ENCODE measurements at places on chromosomes 4 and X. TPM values are rescaled to one million over a fixed set of nuclear protein-coding genes. Genes with fewer than 3 reads are reported as not detected.

Gene ACSL1
- 13.1 TPM for total RNA-seq

Gene PRKG2
- 0.63 TPM for total RNA-seq

Gene USP27X
- total RNA-seq, result 1.0 TPM

- H3K36me3 ChIP-seq, result peaks cover 38% of the 10 kb centered on the region
- no peak overlapping the region for H3K4me3 ChIP-seq
- DNase-seq, result no peak
- H3K27ac ChIP-seq, result no peak overlapping the region
- H3K27me3 ChIP-seq, result no peaks in the 10 kb centered on the region
Measured at GRCh38 chr4:184446132-184446658, 28.2 kb downstream of the IRF2 start.

DNA sequence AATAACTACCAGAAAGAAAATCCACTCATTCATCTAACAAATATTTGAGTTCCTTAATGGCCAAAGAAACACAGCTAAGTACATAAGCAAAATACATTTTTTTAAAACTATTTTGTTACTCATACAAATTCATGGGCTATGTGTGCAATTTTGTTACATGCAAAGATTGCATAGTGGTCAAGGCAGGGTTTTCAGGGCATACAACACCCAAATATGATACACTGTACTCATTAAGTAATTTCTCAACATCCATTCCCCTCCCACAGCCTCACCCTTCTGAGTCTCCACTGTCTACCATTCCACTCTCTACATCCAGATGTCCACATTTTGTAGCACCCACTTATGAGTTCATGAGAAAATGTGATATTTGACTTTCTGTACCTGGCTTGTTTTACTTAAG is 58.2 kb downstream of the BRWD3 start:
- no peak overlapping the region for H3K27ac ChIP-seq
- H3K36me3 ChIP-seq, result peaks cover 46% of the 10 kb centered on the region
- H3K27me3 ChIP-seq, result no peaks in the 10 kb centered on the region
- H3K4me3 ChIP-seq, result no peak overlapping the region
- peaks cover 18% of the 10 kb centered on the region for H3K4me1 ChIP-seq
- DNase-seq, result no peak

GRCh38 chr4:7402526-7402925 is 32.2 kb downstream of the PSAPL1 start:
- no peak overlapping the region for H3K4me3 ChIP-seq
- no peak for DNase-seq
- H3K36me3 ChIP-seq, result no peaks in the 10 kb centered on the region
- no peak overlapping the region for H3K27ac ChIP-seq
- peaks cover 16% of the 10 kb centered on the region for H3K27me3 ChIP-seq

DNA sequence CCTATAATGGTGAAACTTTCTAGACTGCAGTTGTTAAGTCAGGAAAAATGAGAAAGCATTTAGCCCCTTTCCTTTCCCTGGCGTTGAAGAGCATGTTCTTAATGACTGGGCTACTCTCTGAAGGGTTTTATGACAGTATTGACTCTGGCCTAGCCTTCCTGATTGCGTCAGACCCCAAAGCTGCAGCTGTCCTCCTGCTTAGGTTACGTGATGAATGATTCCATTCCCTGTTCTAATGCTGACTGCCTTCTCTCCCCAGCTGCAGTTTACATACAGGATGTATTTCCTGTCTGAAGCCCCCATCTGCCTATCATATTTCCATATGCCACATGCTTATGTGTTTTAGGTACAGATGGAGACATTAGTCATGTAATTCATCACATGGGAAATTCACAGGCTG is 105.8 kb upstream of the EGFL6 start:
- no peaks in the 10 kb centered on the region for H3K27me3 ChIP-seq
- peaks cover under 1% of the 10 kb centered on the region for H3K4me1 ChIP-seq
- H3K36me3 ChIP-seq, result no peaks in the 10 kb centered on the region
- H3K27ac ChIP-seq, result no peak overlapping the region
- no peak overlapping the region for H3K4me3 ChIP-seq

- no peak for DNase-seq
- no peak overlapping the region for H3K4me3 ChIP-seq
- no peak overlapping the region for H3K27ac ChIP-seq
Measured at GRCh38 chr4:108377021-108377420, 208.3 kb upstream of the LEF1 start.
